ENCODE measurements at places on chromosomes 1 and 21.

GRCh38 chr1:39980555-39981313 lies 25.8 kb downstream of the MFSD2A start:
- peak; percentile 18 for DNase-seq

DNA sequence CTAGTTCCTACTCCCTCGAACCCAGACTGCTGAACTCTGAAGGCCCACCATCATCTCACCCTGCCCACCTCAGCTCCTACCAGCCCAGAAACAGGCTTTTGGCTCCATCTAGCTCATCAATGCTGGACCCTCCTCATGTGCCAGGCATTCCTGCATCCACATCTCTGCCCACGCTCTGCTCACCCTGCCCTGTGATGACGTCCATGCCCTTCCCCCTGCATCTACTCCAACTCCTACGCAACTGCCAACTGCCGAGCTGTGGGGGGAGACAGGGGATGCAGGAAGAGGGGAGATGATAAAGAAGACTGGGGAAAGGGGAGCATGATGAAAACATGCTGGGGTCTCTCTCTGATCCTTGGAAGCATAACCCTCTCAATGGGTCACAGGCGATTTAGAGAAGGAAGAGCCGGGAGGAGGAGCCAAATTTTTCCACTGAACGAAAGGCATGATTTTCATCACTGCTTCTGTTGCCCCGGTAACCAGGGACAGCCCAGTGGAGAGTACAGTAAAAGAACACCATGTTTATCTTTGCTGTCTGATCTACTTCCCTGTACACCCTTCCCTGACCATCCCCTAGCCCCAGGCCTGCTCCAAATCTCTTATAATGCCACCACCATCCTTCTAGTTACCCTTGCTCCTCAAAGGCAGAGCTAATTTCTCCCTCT lies 44.3 kb downstream of the CD34 start:
- DNase-seq = no peak

GRCh38 chr1:17653728-17654351 lies 101.3 kb upstream of the ACTL8 start:
- peak; percentile 56 for DNase-seq

- DNase-seq = peak; percentile 50
These were observed 1.2 kb downstream of the ITGA10 start for GRCh38 chr1:145908653-145909052.

- no peak for DNase-seq
These were observed 9.3 kb downstream of the MYBPH start for GRCh38 chr1:203166192-203166940.

- no peak for DNase-seq
These were observed 1.2 kb downstream of the RAB25 start for GRCh38 chr1:156062189-156062588.

- DNase-seq = peak; percentile 87
These were observed 552 bp upstream of the GPR157 start for GRCh38 chr1:9129266-9130041.

- DNase-seq = peak; percentile 64
These were observed 35.7 kb upstream of the CNN3 start for GRCh38 chr1:94962409-94963265.

DNA sequence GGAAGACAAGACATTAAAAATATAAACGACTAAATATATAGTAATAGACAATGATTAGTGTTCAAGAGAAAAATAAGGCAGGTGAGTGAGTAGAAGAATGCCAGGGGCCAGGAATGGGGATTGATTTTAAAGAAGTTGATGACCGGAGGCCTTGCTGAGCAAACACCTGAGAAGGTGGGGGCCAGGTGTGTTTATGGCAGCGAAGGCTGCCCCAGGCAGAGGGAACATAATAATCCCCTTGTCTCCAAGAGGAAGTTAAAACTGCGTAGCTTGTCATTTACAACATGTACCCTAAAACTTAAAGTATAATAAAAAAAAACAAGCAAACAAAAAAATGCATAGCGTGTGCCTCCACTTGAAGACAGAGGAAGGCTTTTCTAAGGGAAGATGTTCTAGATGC lies 220.3 kb downstream of the URB2 start:
- no peak for DNase-seq

DNA sequence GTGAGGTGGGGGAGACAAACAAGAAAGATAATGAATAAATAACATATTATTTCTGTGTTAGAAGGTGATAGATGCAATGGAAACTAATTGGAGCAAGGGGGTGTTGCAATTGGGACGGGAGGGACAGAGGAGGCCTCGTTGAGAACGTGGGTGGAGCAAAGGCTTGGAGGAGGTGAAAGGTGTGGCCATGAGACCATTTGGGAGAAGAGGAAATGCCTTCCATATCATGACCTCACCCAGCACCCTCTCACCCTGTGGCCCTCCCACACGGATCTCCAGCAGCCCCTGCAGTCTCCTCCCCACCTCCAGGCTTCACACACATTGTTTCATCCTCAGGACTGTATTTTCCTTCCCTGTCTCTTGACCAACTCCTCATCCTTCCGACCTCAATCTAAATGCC lies 85.3 kb upstream of the ARHGAP29 start:
- DNase-seq = peak; percentile 98

GRCh38 chr1:74425676-74426075 lies 86.7 kb downstream of the LRRC53 start:
- DNase-seq = no peak

DNA sequence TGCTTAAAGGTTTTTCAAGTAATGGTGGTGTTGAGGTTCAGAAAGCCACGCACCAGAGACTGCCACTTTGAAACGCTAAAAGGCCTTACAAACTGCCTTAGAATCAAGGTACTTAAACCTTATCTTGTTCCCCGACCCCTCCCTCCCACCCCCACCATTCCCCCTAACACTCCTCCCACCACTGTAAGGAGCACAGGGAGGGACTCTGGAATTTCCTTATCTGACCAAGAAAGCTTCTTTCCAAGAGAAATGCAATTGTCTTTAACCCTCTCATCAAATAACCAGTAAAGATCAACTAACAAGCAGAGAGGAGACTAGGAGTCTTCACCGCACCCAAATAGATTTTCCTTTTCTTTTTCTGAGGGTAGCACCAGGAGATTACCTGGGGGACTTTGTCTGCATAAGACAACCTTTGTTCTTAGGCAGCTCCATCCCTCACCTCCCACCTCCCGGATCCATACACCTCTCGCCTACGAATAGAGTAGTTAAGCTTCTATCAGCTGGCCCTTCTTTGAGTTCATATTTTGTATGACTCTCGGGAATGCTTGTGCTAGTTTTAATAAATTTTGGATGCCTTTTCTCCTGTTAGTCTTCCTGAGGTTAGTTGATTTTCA lies 137.7 kb upstream of the ADGRL2 start:
- no peak for DNase-seq

- peak; percentile 68 for DNase-seq
These were observed 34.8 kb downstream of the KCNQ4 start for GRCh38 chr1:40818264-40818961.

DNA sequence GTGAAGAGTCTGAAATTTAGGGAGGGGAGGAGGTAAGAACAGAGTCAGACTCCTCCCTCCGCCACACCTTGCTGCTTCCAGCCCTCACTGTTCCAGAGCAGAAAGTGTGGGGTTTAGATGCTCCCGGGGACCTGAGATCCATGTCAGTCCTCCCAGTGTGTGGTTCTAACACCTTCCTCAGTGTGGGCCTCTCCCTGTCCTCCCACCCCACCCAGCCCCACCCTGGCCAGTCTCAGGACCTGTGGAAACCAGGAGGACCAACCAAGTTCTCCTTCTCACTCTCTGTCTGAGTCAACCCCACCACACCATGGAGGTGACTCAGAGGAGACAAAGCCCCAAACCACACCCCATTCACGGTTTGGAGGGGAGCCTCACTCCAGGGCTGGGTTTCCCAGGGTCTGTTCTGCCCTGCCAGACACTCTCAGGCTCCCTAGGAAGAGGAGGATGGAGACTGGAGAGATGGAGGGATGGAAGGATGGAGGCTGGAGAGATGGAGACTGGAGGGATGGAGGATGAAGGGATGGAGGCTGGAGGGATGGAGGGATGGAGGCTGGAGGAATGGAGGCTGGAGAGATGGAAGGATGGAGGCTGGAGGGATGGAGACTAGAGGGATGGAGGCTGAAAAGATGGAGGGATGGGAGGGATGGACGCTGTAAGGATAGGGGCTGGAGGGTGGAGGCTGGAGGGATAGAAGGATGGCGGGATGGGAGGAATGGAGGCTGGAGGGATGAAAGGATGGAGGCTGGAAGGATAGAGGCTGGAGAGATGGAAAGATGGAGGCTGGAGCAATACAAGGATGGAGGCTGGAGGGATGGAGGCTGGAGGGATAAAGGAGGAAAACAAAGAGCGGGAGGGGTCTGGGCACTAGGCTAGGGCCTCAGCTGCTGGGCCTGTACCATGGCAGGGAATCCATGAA lies 100.9 kb upstream of the RUNX3 start:
- peak; percentile 84 for DNase-seq

DNA sequence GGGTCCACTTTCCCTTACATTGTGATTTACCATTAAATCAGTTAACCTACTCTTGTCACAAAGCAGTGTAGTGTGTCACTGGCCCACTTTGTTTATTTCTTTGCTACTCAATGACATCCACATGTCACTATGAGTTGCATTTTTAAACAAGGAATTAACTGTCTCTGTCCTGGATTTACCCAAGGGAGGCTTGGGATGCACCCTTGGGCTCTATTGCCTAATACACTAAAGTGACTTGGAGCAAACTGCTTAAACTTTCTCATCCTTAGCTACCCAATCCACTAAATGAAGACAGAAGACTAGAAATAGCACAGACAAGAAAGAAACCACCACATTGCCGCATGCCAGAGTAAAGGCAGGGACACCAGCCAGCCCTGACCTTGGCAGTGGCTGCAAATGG lies 136.2 kb upstream of the TIAM1 start:
- no peak for DNase-seq

DNA sequence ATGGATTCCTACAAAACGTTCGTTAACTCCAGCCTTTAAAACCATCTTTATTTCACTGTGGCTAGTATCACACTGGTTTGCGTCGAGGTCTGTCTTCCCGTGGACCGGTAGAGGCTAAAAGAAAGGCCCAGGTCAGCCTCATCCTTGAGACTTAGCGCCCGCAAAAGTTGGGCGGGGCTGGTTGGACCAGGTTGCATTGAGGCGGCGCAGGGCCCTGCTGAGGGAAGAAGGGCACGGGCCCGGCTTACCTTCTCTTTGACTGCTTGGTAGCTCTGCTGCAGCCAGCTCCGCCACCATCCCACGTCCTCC lies 455 bp downstream of the BSDC1 start:
- no peak for DNase-seq

Measured in Daoy (cell line).